ENCODE measurements at places on chromosomes 7 and 10.

- peak; percentile 32 for DNase-seq
These were observed 246.1 kb downstream of the TNS3 start for GRCh38 chr7:47335557-47336471.

- DNase-seq: no peak
These were observed 102.1 kb upstream of the ANLN start for GRCh38 chr7:36287371-36288241.

DNA sequence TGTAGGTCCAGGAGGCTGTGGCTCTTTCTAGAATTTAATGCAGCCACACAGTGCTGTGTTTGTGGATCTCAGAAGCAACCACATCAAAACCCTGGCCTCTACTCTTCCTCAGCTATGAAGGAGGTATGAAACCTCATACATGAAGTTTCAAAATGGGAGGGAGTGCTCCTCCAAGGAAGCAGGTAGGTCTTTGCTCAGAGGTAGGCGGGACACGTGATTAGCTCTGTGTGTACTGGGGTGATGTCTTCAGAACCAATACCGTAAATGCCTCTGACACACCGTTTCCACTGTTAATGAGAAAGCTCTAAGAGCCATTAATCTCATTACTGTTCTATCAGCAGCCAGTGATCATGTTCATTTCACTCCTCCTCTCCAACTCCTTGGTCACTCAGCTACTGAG, 126.1 kb downstream of the PLXNA4 start:
- no peak for DNase-seq

GRCh38 chr10:51696251-51696650, 3.1 kb downstream of the CSTF2T start:
- no peak for DNase-seq

DNA sequence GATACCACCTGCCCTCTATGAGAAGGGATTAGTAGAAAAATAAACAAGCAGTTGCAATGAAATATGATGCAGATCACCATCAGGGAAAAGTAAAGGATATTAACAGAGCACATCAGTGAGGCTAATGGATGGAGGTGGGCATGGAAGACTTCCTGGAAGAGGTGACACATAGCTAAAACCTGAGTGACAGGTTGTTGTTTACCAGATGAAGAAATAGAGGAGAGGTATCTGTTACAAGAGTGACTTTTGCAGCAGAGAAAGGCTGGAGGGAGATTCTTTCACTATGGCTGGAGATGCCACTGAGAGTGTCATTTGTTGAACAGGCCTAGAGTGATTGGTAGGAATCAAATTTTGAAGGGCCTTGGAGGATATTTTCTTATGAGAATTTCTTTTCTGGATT, 646.2 kb downstream of the GATA3 start:
- DNase-seq: no peak

GRCh38 chr7:46847126-46847525, 734.8 kb downstream of the TNS3 start:
- DNase-seq: no peak

- no peak for DNase-seq
These were observed 28.0 kb upstream of the MSRB2 start for GRCh38 chr10:23067337-23067736.

GRCh38 chr7:39700165-39700564, 76.8 kb downstream of the RALA start:
- no peak for DNase-seq

DNA sequence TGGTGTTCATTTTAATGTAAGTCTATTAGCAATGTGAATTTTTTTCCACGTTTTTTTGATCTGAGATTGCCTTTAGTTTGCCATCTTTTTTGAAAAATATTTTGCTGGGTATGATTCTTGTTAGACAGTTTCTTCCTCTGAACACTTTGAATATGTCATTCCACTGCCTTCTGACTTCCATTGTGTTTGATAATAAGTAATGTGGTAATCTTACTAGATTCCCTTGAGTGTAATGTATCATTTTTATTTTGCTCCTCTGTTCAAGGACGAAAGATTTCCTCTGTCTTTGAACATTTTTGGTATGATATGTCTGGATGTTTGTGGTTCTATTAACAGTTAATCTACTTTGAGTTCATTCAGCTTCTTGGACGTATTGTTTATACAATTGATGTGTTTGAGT, 371.4 kb downstream of the SUGCT start:
- DNase-seq: no peak

- DNase-seq: no peak
These were observed 212.2 kb downstream of the CELF2 start for GRCh38 chr10:11229893-11230292.

All from eye (tissue), 1 donor.